Fibroblast of upper back skin (primary cell): ENCODE measurements at places on chromosomes 4 and X.

DNA sequence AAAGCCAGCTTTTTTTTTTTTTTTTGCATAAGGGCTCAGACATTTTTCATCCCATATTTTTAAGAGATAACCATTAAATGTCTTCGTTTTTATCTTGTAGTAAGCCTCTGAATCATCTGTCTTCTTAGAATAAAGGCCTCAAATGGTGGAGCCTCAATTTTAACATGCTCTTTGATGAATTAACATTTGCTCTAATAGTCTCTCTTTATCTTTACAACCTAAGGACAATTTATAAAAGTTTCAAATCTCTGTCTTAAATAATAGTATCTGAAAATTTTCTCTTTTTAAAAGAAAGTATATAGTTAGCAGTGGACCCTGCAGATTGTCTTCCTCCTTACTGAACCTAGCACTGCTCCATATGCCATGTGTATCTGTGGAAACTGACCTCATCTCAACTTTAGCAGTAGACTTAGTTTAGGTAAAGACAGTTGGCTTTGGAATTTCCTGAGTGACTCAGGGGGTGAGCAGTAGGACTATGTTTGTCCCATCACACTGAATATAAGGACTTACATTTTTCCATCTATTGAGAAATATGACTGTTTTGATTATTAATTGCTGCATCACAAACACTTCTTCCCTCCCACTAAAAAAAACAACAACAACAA, 1658.0 kb downstream of the STIM2 start:
- peak; percentile 52 for DNase-seq

- DNase-seq, result no peak
Measured at GRCh38 chr4:68617003-68617698, 41.0 kb upstream of the UGT2B17 start.

- no peak for DNase-seq
Measured at GRCh38 chrX:54093159-54093558, 48.9 kb upstream of the PHF8 start.

- no peak for DNase-seq
Measured at GRCh38 chr4:8348071-8348470, 78.5 kb downstream of the HTRA3 start.

DNA sequence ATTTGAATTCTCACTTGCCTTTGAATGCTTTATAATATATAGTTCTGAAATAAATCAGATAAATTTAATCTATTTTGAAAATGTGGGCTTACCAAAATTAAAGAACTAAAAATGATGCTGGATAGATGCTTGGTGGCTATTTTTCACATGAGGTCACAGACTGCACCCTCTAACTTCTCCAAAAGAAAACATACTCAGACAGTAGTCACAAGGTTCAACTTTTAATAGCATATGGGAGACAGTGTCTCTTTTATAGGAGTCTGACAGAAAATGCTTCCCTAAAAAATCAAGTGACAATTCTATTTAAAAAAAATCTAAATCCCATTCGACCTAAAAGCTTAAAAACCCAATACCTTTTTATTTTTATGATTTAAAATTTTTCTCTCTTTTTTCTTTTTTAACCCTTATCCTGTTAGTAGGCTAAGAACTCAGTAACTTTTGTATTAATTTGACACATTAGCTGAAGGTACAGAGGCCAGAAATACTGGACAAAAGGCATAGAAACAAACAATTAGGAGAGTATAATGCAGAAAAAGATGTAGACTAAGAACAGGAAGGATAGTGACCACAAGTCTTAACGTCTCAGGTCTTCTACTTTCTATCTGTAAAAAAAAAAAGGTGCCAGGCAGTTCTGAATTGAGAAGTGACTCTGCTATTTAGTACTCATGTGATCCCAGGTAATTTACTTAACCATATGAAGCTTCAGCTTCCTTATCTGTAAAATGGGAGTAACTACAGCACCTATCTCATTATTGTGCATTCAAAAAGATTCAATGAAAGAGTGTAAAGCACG, 7.6 kb downstream of the TIGD4 start:
- no peak for DNase-seq

GRCh38 chr4:15106399-15106798, 104.1 kb downstream of the CPEB2 start:
- DNase-seq, result no peak

- peak; percentile 48 for DNase-seq
Measured at GRCh38 chr4:146981651-146982050, 36.0 kb upstream of the TTC29 start.

DNA sequence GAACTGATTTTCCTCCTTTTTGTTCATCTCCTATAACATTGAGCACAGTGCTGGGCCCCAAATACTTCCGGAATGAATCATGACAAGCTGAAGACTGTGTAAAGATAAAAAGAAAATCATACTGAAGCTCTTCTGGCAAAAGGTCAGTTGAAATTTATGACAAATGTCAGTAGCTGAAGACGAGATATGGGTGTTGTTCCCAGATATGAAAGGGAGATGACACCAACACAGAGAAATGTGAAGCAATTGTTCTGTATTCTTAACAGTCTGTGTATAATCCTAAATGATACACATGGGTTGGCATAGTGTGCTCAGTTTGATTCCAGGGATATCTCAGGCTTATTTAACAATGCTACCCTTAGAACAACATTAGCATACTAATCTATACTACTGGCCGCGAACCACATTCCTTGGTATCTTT, 170.5 kb upstream of the PITX2 start:
- peak; percentile 60 for DNase-seq

DNA sequence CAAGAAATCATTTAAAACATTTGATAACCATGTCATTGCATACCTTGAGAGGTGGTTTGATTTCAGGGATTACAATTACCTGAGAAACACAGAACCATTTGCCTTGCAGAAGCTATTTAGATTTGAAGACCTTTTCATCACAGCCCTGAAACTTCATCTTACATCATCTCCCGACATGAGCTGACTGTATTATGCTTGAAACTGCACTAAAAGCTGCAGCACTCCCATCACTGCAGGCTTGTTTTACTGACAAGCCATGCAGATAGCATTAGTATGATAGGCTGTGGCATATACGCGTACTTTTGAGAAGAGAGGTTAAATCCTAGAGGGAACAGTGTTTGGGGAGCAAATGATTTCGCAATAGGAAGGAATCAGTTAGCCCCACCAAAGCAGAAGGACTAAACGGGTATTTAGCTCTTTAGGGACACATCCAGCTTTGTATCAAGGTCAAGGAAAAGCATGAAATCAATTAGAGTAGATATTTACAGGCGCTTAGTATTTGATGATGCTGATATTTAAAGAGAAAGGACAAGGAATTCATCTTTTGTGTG, 133.2 kb upstream of the DIAPH2 start:
- no peak for DNase-seq

DNA sequence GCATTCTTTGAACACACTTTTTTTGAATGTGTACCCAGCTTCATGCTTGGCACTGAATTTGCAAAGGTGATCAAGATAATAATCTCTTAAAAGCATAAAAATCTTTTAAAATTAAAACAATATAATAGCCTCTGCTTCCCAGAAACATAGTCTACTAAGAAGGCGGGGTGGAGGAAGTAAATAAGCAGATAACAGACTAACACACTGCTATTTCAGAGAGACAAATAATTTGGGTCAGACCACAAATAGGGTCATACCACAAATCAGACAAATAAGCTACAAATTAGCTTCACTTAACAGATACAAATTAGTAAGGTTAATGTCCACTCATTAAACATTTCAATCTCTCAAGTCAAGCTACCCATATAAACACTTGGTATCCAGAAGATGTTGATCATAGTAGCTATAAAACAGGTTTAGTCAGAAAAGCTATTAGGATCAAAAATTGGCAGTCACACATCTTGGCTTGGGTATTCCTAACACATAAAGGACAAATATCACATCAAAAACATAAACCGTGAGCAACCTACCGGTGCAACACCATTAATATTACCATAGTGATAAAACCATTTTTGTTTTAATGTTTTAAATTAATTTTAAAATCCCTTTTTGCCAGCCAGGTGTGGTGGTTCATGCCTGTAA, 47.3 kb downstream of the PPP3CA start:
- no peak for DNase-seq
